ENCODE measurements at places on chromosomes 16 and 17.

- peak; percentile 82 for DNase-seq
Measured at GRCh38 chr17:17723354-17724261, 42.4 kb downstream of the RAI1 start.

- no peak for DNase-seq
Measured at GRCh38 chr16:68768175-68768574, 31.1 kb downstream of the CDH1 start.

DNA sequence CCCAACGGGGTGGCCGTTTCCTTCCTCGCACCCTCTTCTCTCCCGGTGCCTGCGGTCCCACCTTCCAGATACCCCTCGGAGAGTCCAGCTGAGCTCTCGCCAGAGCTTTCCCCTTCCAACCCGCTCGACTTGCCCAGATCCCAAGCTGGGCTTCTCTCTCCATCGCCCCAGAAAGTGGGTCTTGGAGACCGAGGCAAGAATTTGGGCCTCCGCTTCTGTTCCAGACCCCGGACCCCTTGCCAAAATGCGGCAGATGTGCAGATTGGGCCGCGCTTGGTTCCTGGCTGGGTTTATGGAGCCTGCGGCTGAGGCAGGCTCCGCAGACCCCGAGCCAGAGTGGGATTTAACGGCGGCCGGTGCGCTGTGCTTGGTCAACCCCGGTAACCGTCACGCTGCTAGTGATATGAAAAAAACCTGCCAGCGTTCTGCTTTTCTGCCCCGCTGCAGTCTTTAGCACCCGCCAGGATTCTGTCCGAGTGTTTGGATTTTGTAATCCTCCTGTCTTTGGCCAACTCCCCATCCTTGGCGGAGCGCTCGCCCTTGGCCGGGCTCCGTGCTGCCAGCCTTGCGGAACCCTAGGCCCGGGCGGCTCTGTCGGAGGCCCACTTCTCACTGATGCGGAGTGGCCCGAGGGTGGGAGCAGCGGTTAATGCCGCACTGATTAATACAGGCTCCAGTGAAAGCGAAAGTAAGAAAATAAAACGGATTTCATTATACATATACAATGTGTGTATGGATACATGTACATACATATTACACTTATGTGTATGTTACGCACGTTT is 754 bp upstream of the SLFN11 start:
- DNase-seq, result peak; percentile 83

GRCh38 chr17:9702482-9702881 is 57.2 kb downstream of the USP43 start:
- no peak for DNase-seq

- DNase-seq, result peak; percentile 65
Measured at GRCh38 chr16:31382485-31383161, 10.5 kb upstream of the ITGAD start.

DNA sequence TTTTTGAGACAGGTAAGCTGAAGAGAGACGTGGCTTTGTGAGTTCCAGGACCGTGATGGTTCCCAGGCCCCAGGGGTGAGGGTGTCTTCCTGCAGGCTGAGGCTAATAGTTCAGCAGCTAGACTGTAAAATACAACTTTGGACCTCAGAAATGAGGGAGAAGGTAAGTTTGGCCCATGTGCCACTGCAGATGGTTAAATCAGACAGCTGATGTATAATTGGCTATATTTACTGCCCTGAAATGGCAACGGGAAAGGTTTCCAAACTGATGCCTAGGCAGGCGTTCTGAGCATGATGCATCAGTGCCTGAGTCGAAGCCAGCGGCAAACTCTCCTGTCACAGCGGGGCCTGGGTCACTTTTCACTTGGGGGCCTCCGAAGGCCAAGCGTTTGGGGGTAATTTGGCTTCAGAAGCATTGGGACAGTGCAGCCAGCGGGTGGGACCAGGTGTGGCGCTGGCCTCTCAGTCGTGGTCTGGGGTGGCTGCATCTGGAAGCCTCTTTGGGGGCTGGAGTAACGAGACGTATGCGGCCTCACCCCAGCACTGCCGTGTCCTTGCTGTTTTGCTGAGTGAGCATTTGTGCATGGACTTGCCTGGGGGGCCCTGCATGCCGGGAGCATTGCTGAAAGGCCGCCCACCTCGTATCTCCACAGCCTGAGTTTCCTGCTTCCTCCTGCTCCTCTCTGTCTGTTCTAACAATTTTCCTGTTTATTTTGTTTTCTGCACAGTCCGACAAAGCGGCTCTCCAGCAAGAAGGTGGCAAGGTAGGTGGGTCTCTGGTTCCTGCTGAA is 31.2 kb upstream of the CAPN15 start:
- DNase-seq, result no peak

DNA sequence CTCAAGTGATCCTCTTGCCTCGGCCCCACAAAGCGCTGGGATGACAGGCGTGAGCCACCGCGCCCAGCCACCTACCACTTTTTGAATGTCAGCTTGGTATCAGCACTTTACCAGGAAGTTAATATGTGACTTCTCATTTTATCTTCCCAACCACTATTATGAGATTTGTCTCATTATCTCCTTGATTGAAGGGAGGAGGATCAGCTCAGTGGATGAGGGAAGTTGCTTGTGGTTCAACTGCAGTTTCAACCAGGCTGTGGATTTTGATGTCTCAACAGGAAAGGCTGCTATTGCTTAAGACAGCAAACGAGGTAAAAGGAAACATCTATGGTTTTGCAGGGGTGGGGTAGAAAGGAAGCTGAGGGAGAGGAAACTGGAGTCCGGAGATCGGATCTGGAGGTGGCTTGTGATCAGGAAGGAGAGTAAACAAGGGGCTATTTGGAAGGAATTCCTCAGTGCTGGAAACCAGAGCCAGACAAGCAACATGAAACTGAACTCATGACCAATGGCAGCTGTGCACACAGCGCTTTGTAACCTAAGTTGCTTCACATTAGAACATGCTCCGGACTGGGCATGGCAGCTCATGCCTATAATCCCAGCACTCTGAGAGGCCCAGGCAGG is 180.5 kb downstream of the VPS53 start:
- DNase-seq, result no peak

DNA sequence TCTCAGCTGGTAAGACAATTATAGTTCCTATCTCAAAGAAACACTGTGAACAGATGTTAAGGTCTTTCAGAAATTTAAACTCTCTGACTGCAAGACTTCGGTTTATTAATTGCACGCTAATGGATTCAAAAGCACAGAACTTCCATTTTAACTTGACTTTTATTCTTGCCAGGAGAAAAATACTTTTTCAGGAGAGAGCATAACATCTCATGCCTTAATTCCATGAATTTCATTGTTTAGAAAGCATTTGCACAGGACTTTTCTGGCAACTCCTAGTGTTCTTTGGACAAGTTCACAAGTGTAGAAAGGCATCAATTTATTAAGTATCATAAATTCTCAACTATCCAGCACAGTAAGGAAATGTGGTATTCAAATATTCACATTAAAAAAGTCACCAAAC is 22.4 kb downstream of the STX8 start:
- DNase-seq, result no peak

GRCh38 chr16:73000020-73000906 is 47.7 kb downstream of the ZFHX3 start:
- peak; percentile 35 for DNase-seq

- DNase-seq, result no peak
Measured at GRCh38 chr17:8300226-8300625, 5.0 kb upstream of the SLC25A35 start.
